Astrocyte of the spinal cord (primary cell): ENCODE measurements at places on chromosomes 16 and 17.

GRCh38 chr17:30388321-30389179 lies 9.8 kb downstream of the CPD start:
- no peak for DNase-seq

DNA sequence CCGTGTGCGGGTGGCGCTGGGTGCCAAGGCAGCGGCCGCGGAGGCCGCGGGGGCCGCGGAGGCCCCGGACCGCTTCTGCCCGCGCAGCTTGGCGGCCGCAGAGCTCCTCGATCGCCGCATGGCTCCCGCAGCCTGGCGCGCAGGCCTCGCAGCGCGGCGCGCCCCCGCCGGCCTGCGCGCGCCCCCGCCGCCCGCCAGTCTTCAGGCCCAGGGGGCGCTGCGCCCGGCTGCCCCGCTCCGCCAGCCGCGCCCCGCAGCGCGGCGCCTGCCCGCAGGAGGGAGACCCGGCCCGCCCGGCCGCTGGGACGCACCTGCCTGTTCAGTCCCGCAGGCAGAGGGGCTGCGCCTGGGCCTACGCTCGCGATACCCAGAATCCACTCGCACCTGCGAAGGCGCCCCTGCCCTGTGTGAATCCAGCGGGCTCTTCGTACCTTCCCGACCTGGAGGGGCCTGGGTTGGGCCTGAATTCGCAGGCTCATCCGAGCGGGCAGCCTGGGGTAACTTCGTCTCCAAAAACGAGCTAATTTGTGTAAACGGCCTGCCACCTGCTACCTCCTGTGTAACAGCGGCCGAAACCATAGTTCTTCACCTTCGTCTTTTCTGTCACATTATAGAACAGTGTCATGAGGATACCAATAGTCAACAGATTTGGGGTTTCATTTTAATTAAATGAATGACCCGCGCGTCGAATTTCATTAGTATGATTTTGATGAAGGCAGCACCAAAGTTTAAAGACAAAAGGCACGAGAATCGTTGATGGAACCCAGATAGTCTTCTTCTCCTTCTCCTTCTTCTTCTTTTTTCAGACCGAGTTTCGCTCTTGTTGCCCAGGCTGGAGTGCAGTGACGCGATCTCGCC lies at the start of gene CENPV:
CENPV (minus strand) TSS at position 153 of the 858 bp plus-strand sequence; CDS start at position 120, 33 bp downstream.
- DNase-seq = no peak

DNA sequence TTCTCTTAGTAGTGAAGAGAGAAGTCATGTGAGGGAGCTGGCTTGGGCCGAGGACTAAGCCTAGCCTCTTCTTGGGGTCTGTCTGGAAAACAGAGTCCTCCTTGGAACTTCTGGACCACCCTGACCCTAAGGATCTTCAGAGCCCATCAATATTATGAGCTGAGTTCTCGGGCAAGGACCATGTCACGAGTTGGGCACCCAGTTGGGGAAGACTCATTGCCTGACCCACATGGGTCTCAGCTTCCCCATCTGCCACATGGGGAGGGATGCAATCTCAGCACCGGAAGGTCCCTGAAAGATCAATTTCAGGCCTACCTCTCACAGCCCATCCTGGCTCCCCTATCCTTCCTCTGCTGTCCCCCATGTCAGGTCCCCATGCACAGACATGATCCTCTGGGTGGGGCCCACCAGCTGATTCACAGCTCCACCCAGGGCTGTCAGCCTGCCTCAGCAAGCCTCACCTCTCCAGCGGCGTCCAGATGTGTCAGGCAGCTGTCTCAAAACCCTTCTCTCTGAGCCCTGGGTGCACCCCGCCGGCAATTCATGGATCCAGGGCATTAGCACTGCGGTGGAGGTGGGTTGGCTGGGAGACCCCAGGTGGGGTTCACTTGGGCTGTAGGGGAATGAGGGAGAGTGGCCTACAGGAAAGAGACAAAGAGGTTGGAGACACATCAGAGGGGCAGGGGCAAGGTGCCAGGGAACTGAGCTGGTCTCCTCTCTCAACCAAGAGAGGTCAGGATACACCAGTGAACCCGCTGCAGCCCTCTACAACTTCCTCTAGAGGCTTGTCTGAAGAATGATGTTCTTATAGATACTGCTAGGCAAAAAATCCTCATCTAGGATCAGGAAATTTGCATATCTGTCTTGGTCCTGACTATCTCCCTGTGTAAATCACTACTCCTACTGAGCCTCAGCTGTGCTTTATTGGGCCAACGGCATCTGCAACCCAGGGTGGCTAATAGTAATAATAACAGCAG lies 1.8 kb downstream of the NLRP1 start:
- DNase-seq = no peak

GRCh38 chr17:70365091-70365583 lies 195.8 kb downstream of the KCNJ2 start:
- DNase-seq = peak; percentile 89

- DNase-seq = no peak
Measured at GRCh38 chr16:3089717-3090592, 9.1 kb downstream of the ZSCAN10 start.

- no peak for DNase-seq
Measured at GRCh38 chr17:55479903-55480302, 31.3 kb downstream of the SMIM36 start.

DNA sequence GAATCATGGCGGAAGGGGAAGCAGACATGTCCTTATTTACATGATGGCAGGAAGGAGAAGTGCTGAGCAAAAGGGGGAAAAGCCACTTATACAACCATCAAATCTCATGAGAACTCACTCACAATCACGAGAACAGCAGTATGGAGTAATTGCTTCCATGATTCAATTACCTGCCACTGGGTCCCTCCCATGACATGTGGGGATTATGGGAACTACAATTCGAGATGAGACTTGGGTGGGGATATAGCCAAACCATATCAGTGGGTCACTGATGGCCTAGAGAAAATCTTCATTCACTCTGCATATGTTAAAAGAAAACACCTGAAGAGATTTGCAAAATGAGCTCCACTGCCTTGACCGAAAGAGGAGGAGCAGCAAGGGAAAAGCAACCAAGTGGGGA lies 130.3 kb upstream of the FAM20A start:
- DNase-seq = no peak

DNA sequence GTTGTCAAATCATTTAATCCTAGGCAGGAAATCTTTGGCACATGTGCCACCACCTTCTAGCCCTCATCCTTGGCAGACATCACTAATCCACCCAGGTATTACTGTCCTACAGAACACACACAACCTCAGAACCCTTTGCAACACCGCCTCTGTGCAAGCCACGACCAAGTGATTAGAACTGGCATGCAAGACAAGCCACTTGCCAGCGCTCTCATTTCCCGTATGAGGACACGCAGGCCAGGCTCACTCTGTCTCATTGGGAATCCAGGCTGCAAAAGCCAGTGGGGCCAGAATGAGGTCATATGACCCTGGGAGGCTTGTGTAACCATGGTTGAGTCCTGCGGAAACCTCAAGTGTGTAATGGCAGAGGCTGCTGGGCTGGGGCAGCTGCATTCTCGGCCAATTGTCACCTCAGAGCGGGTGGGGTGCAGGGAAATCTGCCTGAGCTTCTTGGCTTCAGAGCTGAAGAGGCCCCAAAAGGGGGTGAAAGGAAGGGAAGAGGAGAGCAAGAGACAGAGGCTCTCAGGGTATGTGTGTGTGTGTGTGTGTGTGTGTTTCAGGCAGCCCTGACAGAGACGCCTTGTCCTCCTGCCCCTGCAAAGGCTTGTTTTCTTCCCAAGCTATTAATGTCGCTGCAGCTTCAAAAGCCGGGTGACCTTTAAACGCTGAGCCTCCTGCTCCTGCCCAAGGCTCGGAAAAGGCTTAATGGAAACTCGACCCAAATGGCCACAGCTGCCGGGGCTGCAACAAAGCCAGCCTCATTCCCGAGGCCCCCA lies 43.2 kb upstream of the MRPS23 start:
- DNase-seq = peak; percentile 98

DNA sequence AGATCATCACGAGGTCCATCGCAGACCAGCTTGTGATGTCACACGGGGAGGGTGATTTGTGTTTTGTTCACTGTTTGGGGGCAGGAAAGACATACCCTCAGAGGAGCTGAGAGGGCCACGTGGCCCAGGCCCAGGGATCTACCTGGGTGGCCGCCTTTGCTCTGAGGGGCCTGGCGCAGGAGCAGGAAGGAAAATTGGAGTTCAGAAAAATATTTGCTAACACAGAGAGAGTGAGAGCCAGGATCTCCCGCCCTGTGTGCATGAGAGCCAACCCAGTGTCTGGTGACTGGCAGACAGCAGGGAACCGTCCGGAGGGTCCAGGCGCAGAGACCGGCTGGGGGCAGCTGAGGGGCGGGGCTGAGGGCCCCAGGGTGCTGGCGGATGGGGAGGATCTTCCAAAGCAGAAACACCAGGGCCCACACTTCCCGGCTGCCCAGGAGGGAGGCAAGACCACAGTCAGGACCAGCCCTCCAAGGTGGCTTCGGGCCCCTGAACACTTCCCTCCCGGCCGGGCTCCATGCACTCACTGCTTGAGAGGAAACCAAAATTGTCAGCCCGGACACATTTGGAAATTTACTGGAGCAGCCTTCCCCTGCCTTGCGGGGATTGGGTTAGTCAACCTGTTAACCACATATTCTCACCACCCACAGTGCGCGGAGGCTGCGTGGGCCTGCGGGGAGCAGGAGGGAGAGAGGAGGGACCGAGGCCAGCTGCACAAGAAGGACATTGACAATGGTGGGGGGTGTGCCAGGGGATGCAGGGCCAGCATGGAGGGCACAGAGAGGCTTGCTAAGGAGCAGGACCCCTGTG lies 52.6 kb downstream of the RBFOX3 start:
- DNase-seq = no peak
